Activated CD4-positive, alpha-beta T cell treated with anti-CD3 and anti-CD28 coated beads for 24 hours (primary cell): ENCODE measurements at places on chromosomes 2 and 18.

- no peak for DNase-seq
These were observed 16.3 kb downstream of the SNED1 start for GRCh38 chr2:241014764-241015163.

DNA sequence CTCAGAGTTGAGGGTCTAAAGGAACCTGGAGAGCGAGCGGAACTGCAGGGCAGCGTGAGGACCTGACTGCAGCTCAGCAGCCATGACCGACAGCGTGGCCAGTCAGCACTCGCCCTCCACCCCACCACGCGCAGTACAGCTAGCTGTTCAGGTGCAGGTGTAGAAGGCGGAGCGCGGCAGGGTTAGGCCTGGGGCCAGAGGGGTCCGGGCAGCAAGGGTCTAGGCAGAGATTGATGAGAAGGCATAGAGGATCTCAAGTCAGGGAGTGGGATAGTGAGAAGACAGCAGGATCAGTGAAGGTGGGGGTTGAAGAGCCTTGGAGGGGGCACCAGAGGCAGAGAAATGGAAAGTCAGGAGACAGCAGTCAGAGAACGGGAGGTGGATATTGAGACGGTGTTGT, 71.0 kb downstream of the STEAP3 start:
- no peak for DNase-seq

DNA sequence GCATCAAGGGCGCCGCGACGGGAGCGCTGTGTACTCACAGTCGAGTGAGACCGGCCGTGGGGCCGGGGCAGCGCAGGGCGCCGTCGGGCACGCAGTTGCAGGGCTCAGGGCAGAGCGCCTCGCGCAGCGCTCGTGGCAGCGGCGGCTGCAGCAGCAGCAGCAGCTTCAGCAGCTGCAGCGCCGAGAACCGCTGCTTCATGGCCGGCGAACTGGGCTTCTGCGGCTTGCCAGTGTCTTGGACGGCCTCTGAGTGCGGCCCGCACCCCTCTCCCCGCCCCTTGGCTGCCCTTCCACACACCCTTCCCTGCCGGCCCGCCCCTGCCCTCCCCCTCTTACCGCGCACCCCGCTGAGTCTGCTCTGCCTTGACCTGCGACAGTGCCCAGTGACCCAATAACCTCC, at the start of gene LHCGR:
Gene LHCGR (minus strand): TSS at position 252 of the 400 bp plus-strand sequence. CDS start 53 bp downstream, at position 199.
- no peak for DNase-seq

- no peak for DNase-seq
These were observed 64.6 kb downstream of the TRPM8 start for GRCh38 chr2:233981574-233982420.

- no peak for DNase-seq
These were observed 208.1 kb upstream of the HAAO start for GRCh38 chr2:43000242-43001054.

- no peak for DNase-seq
These were observed 54.6 kb downstream of the DCC start for GRCh38 chr18:52394602-52395001.

DNA sequence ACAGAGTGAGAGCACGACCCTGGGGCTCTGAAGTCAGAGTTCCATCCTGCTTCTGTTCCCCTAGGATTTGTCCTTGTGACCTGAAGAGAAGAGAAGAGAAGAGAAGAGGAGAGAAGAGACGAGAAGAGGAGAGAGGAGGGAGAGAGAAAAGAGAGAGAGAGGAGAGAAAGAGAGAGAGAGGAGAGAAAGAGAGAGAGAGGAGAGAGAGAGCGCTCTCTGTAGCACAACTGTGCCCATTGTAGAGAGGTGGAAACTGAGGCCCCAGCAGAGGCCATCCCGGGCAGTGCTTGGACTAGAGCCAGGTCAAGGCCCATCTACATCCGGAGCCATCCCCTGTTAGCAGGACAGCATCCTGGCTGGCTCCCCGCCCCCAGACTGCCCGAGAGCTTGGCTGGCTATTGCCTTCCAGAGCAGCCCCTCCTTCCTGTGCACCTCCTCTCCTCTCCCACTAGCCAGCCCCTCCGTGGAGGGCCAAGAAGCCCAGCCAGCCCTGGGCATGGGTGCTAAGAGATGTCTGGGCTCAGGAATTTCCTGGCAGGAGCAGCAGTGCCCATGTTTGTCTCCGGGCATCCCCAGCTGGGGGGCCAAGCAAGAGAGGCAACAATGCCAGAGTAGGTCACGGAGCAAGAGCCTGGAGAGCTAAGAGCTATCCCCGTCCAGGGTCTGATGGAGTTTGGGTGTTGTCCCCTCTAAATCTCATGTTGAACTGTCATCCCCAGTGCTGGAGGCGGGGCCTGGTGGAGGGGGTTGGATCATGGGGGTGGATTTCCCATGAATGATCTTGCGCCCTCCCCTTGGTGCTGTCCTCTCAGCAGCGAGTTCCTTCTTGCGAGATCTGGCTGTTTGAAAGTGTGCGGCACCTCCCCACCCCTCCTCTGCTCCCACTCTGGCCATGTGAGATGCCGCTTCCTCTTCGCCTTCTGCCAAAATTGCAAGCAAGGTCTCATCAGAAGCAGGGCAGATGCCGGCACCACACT, 18.2 kb upstream of the GPR55 start:
- no peak for DNase-seq

- no peak for DNase-seq
These were observed 2.8 kb upstream of the CENPA start for GRCh38 chr2:26782876-26783704.

GRCh38 chr2:111178296-111178695, 57.6 kb downstream of the BCL2L11 start:
- no peak for DNase-seq
